ENCODE measurements at places on chromosomes 13 and 19.

DNA sequence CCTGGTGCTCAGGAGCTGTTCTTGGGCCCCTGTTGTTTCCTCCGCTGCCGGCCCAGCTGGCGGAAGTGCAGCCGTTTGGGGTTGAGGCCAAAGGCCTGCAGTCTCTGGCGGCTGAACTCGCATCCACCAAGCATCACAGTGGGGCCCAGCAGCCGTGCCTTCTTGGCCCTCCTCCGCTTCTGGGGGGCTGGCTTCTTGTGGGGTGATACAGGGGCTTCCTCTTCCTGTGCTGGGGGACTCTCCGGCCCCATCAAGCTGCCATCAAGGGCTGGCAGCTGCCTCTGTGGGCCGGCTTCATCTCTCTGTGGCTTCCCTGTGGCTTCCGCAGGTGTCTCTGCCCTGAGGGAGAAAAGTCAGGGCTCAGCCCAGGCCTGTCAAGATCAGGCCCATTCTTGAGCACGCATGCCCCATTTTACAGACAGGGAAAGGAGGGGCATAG is 10.3 kb downstream of the ATG4D start:
- DNase-seq: no peak

DNA sequence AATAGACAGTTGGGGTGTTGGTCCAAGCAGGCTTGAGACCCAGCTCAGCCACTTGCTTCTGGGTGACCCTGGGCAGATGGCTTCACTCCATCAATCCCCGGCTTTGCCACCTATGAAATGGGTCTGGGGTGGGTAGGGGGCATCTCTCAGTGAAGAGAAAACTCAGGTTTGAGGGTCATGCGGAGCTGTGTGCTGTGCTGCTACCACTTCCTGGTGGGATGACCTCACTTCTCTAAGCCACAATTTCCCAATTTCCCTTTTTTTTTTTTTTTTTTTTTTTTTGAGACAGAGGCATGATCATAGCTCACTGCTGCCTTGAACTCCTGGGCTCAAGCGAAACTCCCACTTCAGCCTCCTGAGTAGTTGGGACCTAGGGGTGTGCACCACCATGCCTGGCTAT is 4.6 kb upstream of the PLAUR start:
- DNase-seq: no peak

- DNase-seq: no peak
These were observed 123.0 kb downstream of the SLC7A1 start for GRCh38 chr13:29472332-29472961.

DNA sequence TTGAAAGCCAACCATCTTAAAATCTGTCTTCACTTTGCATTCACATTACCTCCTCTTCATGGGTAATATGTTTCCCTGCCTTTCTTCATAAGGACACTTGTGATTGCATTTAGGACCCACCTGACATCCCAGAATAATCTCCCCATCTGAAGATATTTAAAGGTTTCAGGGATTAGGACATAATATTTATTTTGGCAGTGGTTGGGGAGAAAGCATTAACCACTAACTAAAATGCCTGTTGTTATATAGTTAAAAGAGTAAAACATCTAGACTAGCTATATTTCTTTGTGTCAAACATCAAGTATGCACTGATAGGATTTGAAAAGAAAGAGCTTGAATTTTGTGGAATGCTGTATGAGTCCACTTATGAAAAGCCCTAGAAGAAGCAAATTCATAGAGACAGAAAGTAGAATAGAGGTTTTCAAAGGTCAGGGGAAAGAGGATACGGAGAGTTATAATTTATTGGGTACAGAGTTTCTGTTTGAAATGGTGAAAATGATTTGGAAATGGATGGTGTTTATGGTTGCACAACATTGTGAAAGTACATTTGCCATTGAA is 457.7 kb upstream of the SPRY2 start:
- no peak for DNase-seq

GRCh38 chr13:97506511-97506910 is 72.5 kb downstream of the RAP2A start:
- no peak for DNase-seq

GRCh38 chr13:110712081-110712848 is 1.2 kb upstream of the ING1 start:
- peak; percentile 80 for DNase-seq

DNA sequence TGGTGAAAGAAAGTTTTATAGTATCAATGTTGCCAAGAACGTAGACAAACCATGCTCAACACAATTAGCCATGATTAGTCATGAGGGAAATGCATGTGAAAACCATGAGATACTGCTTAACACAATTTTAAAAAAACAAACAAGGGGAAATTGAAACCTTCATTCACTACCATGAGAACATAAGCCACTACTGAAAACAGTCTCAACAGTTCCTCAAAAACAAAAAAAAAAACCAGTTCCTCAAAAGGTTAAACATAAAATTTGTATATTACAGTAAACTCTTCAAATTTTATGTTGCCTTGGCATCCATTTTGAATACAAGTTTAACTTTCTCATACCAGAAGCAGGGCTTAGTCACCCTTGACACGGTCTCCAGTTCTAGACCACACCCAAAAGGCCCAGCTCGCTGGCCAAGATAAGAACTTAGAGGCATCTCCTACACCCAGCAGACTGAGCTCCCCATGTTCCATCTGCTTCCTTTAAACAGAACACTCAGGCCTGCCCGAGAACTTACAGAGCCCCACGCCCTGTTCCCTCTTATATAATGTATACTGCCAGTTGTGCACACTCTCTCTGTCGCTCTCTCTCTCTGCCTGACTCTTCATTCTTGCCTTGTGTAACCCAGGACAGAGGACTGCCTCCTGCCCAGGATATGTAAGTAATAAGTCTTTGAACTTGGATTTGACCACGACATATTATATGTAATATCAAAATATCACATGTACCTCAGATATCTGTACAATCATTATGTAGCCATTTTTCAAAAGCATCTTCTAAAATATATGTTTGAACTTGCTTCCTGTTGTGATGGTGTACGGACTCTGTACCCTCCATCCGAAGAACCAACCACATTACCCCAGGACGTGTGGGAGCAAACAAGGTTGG is 67.4 kb downstream of the STK24 start:
- no peak for DNase-seq

DNA sequence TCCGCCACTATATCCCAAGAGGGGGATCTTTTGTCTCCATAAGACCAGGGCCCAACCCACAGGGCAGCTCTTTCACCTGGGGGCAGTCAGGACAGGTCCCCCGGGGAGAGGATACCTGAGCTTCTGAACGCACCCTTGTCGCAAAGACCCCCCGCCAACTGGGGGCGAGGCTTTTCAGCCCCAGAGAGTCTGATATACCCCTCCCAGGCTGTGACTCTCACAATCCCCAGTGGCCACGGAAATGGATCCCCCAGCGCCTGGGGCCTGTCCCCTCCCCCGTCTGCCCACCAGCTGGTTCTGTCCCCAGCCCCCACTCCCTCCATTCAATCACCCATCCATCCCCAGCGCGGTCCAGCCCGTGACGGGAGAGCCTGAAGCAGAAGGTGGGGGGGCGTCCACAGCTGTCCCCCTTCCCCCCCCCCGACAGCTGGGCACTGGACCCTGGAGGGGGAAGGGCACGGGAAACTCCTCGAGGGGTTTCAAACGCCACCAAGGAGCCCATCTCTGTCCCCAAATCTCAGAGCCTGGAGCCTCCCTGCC is 823 bp downstream of the DOCK6 start:
- no peak for DNase-seq
